ENCODE measurements at places on chromosomes 12 and 14.
A peak's percentile ranks its signal among the peaks of the same experiment; 100 is the strongest.

DNA sequence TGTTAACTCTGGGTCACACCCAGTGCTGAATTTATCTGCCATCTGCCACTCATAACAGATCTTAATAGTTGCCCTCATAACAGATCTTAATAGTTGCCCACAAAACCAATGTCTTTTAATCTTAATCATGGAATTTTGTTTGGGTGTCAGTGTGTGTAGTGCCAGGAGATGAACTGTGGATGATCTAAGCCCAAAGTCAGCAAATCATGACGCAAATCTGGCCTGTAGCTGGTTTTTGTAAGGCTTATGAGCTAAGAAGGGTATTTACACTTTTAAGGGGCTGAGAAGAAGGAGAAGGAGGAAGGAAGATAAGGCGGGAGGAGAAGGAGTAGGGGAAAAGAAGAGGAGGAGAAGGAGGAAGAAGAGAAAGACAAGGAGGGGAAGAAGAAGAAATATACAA is 10.0 kb upstream of the IL26 start:
- no peak for DNase-seq

DNA sequence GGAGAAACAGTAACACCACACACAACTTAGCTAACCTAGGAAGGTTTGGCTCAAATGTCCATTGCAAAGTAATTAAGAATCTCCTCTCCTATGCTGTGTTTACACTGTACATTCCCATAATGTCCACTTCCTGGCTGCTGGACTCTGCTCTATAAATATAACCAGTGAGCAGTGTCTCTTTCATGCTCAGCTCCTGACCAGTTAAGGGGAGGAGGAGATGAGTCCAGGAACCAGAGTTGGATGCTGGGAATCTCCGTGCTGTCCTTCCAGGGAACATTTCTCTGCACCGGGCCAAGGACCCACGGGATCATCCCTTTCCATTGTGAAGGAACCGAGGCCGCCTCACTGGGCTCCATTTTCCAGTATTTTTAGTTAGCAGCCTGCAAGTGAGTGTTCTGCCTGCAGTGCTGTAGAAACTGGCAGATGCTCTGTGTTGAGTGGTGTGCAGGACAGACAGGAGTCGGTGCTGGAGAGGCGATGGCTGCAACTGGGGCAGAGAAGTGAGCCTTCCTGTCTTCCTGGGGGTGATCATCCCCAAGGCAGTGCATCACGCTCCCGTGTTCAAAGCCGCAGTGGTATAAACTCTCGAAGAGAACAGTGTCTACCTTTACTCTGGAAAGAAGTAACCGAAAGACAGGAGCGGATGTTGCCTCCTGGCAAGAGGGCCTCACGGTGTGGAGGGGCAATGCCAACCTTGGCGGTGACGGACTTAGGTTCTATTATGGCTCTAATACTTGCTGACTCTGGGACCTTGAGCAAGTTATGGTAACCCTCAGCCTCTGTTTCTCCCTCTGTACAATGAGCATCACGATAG is 195.5 kb downstream of the CACNA1C start:
- no peak for DNase-seq

- DNase-seq, result no peak
Measured at GRCh38 chr14:75751296-75751695, 90.2 kb downstream of the TTLL5 start.

DNA sequence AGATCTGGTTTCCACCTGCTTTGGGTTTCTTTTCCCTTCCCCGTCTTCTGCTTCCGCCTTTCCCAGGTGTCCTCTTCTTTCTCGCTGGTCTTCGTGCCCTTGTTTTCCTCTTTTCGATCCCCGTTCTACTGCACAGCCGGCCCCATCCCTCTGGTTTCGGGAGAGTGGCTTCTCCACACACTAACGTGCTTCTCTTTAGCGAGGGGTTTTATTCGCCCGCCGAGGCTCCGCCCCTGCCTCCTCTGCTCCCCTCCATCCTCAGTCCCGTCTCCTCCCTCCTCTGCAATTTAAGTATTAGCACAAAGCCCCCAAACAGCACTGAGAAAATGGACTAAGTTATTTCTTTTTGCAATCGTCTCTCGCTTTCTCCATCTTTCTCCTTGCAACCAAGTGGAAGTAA is at the start of gene SLC7A8:
Gene SLC7A8 (minus strand): TSS at position 182 of the 400 bp plus-strand sequence. CDS start 746 bp downstream, outside the sequence.
- no peak for DNase-seq

DNA sequence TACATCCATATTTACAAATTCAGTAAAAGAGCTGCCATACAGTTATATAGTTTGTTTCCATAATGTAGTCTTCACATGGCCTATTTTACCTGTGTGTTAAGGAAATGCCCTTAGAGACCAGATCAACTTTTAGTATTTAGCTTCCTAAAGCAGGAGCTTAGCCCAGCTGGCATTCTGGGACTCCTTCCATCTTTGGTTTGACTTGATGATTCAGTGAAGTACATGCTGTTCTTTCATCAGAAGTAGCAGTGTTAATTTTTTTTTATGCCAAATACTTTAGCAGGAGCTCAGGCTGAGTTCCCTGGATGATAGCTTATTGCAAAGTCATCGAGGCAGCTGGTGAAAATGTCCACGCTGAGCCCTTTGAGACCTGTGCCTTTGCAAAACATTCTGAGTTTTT is 101.0 kb downstream of the FOXG1 start:
- DNase-seq, result no peak

DNA sequence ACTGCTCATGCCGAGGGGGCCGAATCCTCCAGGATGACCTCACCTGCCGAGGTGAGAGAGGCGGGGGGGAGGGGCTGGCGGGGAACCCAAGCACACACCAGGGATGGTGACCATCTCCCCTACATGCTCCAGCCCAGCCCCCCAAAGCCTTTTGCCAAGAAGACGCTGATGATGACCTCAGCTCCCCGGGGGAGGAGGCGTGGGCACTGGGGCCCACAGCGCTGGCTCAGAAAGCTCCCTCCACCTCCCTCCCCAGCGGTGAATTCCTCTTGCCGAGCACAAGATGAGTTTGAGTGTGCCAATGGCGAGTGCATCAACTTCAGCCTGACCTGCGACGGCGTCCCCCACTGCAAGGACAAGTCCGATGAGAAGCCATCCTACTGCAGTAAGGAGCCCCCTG is 23.7 kb upstream of the NXPH4 start:
- no peak for DNase-seq

- DNase-seq, result no peak
Measured at GRCh38 chr14:63603749-63604277, 37.9 kb downstream of the WDR89 start.

- DNase-seq, result no peak
Measured at GRCh38 chr12:76915361-76916169, 36.7 kb upstream of the CSRP2 start.

DNA sequence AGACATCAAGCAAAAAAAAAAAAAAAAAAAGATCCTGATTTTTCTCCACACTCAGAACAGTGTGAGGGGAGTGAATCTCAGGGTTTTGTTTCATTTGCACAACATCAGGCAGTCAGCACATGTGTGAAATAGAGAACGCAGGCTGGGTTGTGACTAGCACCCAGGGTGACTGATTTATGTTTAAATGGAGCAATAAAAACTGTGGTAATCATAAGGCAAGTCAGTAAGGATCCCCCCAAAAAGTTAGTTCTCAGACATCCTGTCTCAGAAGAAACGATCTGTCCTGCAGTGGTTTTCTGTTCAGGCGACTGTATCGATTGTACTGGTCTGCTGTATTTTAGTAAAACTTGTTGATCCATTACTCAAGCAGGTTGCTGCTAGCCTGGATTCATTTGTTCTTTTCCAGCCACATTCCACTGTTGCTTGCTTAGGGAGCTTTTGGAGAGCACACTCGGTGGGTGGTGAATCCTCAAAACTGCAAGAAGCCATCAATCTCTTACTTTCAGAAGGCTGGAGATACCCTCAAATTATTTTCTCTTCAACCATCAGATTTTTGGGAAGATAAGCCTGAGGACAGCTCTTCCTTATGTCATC is 107.1 kb downstream of the DACT1 start:
- DNase-seq, result no peak

DNA sequence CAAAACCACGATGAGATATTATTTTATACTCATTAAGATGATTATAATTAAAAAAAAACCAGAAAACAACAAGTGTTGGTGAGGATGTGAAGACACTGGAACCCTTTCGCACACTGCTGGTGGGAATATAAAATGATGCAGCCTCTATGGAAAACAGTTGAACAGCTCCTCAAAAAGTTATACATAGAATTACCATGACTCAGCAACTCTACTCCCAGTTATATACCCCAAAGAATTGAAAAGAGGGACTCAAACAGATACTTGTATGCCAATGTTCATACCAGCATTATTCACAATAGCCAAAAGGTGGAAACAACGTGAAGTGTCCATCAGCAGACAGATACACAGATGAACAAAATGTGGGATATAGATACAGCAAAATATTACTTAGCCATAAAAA is 53.1 kb downstream of the TAOK3 start:
- no peak for DNase-seq

DNA sequence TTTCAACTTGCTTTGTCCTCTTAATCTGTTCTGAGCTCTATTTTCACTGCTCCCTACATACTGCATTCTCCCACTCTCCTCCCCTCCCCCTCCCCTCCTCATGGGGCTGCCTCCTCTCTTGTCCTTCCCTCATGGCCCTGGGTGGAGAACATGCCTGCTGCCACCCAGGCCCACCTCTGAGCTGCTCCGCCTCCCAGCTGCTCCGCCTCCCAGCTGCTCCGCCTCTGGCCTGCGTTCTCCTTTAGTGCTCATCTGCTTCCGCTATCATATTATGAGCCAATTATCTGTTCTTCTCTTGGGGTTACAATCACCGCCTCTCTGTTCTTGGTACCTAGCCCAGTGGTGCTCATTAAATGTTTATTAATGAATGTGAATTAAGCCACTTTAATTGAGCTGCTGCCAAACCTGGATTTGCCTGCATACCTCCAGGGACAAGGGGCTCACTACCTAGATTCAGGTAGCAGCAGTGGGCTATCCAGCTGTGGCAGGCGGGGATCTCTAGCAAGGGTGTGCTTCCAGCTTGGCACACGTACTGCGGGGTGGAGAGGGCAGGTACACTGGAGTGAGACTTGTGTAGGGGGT is 32.0 kb upstream of the FAM181A start:
- DNase-seq, result no peak

- no peak for DNase-seq
Measured at GRCh38 chr12:1875608-1876007, 42.8 kb downstream of the CACNA2D4 start.

DNA sequence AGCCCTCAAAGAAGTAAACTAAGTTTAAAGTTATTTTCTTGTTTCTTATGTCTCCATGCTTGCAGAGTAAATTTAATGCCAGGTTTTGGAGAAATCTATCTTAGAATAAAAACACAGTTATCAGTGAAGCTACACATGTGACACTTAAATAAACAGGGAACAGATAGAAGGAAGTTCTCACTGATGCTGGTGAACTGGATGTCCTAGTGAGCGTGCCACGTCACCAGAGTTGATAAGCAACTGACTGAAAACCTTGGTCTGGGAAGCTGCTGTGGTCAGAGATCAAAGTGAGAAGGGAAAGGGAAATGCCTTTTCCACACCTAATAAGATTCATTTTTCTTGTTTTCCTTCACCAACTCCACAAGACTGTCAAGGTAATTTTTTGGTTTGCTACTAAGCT is 74.8 kb upstream of the PCED1B start:
- DNase-seq, result no peak

DNA sequence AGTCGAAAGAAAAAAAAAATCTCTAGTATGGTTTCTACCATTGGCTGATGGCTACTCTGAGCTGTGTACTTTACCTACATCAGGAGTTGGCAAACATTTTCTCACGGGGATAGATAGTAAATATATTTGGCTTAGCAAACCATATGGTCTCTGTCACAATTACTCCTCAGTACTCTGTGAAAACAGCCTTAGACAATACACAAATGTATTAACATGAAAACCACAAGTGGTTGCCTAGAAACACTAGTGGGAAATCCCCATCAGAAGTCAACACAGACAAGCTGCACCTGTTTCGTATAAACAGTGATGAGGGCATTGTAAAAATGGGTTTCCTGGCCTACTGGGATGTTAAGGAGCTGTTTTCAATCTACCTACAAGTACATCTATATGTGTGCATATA is 84.6 kb upstream of the NAV3 start:
- DNase-seq, result peak; percentile 89

DNA sequence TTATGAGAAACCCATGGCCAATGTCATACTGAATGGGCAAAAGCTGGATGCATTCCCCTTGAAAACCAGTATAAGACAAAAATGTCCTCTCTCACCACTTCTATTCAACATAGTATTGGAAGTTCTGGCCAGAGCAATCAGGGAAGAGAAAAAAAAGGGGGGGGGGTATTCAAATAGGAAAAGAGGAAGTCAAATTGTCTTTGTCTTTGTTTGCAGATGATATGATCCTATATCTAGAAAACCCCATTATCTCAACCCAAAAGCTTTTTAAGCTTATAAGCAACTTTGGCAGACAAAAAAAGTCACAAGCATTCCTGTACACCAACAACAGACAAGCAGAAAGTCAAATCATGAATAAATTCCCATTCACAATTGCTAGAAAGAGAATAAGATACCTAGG is 19.5 kb downstream of the GLIPR1L1 start:
- no peak for DNase-seq

GRCh38 chr12:23954332-23954731 is 4.9 kb upstream of the SOX5 start:
- no peak for DNase-seq

DNA sequence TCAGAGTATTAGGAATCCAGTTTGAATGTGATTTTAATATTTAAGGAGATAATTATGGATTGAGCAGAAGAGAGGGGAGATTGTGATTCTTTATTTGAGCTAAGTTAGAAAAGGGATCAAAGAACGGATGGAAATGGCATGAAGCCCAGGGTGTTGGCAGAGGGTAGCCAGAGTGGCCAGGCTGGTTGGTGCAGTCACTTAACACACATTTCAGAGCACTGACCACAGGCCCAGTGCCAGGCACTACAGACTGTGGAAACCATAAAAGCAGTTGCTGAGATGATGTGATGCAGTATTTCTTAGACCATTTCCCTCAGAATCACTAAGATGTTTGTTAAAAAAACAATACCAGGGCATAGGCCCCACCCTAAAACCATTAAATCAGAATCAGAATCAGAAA is 167.7 kb upstream of the AMIGO2 start:
- DNase-seq, result no peak

DNA sequence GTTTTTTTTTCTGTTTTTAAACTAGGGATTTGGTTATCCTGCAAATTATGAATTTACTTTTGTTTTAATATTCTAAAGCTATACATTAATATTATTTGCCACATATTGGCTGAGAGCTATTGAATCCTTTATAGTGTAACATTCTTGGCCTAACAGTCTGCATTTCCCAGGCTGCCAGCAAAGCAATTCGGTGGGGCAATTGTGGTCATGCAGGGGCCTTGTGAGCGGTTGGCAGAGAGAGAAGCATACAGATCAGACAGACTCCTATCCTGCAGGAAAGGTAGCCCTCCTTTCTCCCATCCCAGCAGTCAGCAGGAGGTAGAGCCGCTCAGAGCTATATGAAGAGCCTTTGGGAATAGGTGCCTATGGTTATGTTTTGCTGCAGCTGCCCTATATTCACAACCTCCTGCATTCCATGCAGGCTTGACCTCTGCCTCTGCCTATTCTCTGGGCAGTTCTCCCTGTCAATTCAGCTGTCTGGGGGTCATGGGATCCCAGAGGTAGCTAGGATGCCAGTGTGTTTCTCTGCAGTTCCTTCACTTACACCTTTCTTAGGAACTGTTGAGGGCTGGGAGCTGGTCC is 144.7 kb downstream of the GPHN start:
- no peak for DNase-seq

All from NCI-H2081 treated with DMSO at 0.1 percent for 48 hours (cell line).